ENCODE measurements at places on chromosomes 5 and 9.
A peak's percentile ranks its signal among the peaks of the same experiment; 100 is the strongest.

DNA sequence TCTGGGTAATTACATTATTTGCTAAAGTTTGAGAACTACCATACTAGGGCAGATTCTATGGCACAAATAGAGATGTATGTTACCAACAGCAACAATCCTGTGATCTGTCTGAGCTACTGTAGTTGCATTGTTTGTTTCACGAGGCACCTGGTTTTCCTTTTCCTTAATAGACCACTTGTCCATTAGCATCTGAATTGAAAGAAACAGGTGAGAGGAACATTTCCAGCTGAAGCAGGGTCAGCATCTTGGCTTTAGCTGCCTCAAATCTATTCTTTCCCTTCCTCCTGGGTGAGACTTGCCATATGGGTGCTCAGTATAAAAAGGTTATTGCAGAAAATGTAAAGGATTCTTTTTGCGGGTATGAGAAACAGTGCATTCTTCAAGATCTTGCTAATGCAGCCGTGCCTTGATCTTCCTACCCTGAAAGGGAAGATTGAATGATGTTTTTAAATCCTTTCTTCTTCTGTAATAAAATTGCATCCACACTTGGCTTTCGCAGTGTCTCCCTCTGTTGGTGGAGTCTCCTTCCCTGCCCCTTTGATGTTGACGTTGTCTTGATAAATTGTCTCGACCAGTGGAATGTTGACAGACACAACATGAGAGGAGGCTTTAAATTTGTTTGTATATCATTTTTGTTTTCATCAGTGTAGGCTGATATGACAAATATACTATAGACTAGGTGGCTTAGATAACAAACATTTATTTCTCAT, 118.0 kb upstream of the BRINP1 start:
- no peak for DNase-seq

DNA sequence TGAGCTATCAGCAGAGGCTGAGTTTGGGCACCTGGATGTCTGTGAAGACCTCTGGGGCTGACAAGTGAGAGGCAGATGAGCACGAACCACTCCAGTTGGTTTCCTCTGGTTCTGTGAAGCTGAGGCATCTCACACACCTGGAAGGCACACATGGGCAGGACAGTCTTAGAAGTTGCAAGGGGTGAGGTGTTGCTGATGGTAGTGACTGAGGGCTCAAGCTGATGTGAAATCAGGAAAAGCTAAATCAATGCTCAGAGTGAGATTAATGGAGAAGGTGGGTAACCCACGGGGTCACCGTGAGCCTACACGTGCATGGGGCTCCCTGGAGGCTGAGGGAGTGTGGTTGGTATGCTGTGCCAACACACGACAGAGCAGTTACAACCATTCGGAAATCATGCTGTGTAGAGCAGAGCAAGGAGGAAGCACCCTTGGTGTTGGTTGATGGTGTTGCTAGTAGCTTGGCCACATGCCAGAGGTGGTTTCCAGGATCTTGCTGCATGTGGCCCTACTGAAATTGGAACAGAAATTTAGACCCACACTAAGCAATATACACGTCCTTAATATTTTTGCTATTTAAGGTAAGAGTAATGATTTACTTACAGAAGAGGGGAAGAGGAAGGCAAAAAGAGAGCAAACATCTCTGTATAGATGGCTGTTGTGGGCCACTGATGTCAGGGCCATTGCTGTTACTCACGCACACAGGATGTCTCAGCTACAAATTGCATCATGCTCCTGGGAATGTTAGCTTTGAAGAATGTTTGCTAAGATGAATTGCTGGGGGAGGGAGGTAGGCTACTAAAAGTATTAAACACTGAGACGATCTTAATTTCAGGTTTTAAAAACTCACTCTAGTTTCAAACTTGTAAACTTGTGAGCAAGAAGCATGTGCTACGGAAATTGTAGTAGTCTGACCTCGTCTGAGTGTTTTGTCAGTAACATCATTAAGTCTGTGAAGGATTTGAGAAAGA, 170.5 kb downstream of the ARHGEF28 start:
- DNase-seq: no peak

DNA sequence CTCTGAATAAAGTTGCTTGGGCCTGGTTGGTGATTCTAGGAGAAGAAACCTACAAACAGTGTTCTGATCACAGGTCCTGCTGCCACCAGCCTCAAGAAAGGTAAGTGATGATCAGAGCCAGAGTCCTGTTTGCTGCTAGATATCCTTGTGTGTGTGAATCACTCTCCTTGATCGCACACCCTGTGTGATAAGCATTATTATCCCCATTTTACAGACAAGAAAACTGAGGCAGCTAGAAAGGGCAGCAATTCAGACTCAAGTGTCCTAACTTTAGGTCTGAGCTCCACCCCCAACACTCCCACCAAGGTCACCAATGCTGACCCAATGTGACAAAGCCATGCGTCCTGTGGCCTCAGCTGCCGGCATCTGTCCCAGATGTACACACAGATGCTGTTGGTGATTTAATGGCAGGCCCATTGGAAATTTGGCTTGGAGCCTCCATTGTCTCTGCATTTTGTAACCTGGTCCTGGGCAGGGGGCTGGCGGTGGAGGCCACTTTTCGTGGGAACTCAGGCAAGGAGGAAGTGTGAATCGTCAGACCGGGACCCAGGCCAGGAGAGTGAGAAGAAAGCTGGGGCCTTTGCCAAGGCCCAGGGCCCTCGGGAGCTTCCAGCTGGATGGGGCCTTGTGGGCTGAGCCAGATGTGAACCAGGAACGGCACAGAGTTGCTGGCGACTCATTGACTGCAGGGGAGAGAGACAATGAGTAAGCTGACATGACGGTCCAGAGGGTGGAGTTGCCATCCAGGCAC, 29.8 kb upstream of the GGTA1 start:
- no peak for DNase-seq

- no peak for DNase-seq
Observed at GRCh38 chr9:137070906-137071275, 534 bp upstream of the SAPCD2 start.

- no peak for DNase-seq
Observed at GRCh38 chr5:44801992-44802391, 6.8 kb upstream of the MRPS30 start.

GRCh38 chr5:145462525-145462924, 372.6 kb downstream of the PRELID2 start:
- no peak for DNase-seq

DNA sequence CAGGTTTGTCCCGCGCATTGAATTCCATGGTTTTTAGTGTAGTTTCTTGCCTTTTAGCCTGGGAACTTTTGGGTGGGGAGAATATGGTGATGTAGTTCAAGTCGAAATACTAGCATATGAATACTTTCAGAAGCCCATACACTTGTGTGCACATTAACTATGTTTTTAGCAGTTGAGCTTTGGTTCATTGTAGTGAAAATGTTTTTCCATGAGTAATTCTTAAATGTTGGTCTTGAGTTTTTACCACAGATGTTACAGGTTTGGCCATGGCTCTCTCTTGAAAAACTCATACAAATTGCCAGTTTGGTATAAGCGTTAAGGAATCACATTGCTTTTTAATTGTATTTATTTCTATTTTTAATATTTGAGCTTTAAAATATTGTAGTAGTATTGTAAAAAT, 45.6 kb downstream of the TRIO start:
- DNase-seq: no peak

DNA sequence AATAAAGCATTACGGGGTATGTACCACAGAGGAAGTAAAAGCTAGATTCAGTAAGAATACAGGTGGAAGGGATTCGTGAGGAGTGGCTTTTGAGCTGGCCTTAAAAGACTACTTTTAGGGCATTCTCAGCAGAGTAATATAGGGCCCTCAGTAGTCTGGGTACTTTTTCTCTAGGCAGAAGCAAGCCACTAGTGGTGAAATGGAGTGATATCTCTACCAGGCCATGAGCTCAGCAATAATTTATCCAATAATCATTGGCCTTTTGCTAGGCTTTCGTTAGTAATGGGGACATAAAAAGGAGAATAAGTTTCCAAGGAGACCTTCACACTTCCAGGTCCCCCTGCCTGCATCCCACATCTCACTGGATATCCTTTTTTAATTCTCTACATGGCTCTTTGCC, 1.7 kb downstream of the POLR3G start:
- DNase-seq: peak; percentile 25

DNA sequence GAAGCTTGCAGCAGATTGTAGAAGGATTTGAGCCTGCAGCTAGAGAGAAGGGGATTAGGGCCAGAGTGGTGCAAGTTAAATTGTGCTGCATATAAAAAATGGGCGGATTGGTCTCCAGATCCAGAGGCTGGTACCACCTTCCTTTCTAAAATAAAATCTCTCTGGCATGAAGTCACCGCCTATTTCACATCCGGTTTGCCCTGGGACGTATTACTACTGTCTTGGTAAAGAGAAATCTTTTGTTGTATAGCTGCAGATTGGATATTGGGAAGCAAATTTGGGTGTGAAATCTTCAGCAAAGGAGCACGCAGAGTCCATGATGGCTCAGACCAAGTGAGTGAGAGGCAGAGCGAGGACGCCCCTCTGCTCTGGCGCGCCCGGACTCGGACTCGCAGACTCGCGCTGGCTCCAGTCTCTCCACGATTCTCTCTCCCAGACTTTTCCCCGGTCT, at the start of gene GABRA1:
Gene GABRA1 (plus strand): TSS at position 180 of the 451 bp plus-strand sequence. CDS start 2,691 bp downstream, outside the sequence.
- no peak for DNase-seq

GRCh38 chr9:127566351-127567001, 45.6 kb upstream of the STXBP1 start:
- DNase-seq: no peak

- DNase-seq: no peak
Observed at GRCh38 chr5:78606241-78606640, 42.3 kb downstream of the LHFPL2 start.

- DNase-seq: peak; percentile 68
Observed at GRCh38 chr9:125240649-125240999, 519 bp downstream of the HSPA5 start.
